Fibroblast of lung (primary cell): ENCODE measurements at places on chromosomes 12 and 14.
A peak's percentile ranks its signal among the peaks of the same experiment; 100 is the strongest.

GRCh38 chr12:124381456-124382296 lies 86.8 kb downstream of the RFLNA start:
- peak; percentile 84 for DNase-seq

DNA sequence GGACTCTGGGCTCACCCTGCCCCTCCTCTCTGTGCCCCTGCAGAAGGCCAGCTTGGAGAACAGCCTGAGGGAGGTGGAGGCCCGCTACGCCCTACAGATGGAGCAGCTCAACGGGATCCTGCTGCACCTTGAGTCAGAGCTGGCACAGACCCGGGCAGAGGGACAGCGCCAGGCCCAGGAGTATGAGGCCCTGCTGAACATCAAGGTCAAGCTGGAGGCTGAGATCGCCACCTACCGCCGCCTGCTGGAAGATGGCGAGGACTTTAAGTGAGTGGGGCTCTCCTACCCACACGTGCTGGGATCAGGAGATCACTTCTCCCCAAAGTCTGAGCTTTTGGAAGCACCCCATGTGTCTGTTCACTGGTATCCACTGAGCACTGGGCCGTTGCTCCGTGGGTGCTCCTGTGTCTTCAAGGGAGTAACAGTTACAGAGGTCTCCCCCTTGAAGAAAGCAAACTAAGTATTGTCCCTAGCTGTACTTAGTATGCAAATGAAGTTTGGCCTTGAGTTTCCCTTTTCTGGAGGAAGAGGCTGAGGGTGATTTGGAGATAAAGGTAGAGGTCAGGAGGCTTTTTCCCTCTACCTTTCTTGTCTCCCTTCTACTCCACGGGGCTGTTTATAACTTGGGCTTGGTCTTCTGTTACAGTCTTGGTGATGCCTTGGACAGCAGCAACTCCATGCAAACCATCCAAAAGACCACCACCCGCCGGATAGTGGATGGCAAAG lies 3.3 kb downstream of the KRT18 start:
- no peak for DNase-seq

DNA sequence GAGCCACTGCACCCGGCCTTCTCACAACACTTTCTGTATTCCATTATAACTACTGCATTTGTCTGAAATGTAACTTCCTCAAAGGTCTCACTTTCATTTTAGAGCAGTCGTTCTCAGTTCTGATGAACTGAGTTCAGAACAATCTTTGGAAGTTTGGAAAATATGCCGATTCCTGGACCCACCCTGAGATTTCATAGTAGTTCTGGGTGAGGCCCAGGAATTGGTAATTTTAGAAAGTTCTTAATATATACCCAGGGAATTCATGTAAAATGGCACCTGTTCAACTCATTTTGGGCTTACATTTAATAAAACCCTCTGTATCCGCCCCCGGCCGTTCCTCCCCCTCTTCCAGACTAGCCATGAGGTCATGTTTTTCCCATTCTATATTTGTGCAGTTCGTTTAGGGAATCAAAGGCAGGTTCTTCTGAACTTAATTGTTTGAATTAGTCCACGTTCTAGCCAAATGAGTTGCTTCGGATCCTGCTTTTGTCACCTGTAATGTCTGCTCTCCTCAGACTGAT lies 5.9 kb downstream of the GSG1 start:
- no peak for DNase-seq

GRCh38 chr14:65703996-65704395 lies 291.5 kb downstream of the FUT8 start:
- DNase-seq: peak; percentile 52

DNA sequence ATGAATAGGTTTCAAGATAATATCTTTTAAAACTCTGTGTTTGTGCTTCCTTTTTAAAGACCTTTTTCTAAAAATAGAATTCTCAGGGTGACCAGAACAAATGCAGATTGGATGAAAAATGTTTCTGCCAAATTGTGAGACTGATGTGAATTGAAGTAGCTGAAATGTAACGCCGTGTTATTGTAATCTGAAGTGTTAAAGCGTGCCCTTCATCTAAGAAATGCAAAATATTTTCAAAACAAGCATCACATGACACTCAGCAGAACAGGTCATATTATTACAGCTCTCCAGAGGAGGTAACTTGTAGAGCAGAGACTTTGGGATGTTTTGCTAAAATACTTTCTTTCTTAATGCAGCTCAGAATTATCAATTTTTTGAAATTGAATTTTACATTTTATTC lies 90.0 kb upstream of the PLEKHA5 start:
- no peak for DNase-seq

DNA sequence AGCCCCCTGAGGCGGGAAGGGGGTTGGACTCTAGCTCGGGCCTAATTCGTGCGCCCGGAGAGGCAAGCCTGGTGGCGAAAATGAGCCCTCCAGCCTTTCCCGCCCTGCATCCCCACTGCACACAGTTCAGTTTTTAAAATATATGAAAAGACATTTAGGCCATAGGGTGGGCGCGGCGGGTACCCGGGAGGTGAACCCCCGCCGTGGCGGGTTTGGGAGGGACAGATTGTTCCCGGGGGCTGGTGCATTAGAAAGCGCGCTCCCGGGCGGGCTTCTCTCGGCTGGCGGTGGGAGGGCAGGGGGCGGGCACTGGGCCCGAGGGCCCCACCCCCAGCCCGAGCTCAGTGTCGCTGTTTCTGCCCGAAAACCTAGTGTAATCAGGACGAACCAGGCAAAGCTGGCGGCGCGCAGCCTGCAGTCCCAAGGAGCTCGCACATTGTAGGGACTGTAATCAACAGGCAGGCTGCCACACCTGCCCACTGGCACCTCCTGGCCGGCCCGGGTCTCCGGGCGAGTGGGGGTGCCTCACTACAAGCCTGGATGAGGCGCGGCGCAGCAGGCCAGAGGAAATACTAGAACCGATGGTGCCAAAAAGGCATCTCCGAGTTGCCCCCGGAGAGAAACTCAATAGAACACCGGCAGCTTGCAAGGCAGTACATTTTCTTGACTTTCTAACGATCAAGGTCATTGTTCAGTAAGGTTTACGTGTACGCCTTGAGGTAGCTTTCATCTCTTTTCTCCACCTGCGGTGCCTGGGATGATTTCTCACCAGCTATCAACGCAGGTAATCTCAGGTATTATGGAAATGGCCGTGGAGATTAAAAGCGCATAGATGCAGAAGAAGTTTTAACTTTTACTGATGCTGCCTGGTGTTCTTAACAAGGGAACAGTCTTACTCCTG lies 764 bp upstream of the SPTB start:
- DNase-seq: no peak

DNA sequence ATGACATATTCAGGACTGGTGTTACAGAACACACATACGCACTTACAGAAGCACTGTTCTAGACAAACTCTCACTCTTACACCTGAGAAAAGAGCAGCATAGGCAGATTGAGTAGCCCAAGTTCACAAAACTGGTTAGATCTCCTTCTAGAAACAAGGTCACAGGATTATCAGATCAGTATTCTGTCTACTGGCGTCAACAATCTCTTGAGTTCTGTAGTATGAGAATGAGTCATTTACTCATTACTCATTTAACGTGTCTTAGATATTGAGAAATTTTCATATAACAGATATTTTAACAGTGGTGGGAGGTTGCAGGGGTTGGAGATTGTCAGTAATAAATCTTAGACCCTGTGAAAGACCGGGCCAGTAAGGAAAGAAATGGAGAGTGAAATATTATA lies 2.8 kb upstream of the TSPAN8 start:
- DNase-seq: peak; percentile 17

DNA sequence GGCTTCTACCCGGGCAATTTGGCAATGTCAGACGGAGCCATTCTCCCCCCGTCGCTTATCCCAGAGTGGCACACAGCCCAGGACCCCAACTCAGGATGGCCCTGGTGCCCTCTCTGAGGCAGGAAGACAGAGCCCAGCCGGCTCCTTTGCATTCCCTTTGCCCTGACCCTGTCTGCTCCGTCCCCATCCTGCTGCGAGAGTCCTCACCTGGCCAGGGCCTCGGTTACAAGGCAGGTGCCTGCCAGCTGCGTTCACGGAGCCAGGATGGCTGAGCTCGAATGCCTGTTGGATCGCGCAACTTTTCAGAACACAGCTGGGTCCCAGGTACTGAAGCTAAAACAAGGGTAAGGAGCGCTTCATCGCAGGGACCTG lies 18.6 kb downstream of the LRTM2 start:
- no peak for DNase-seq

GRCh38 chr12:131606218-131606901 lies 104.5 kb upstream of the SFSWAP start:
- no peak for DNase-seq

GRCh38 chr12:123952037-123952436 lies 20.6 kb downstream of the CCDC92 start:
- DNase-seq: no peak

DNA sequence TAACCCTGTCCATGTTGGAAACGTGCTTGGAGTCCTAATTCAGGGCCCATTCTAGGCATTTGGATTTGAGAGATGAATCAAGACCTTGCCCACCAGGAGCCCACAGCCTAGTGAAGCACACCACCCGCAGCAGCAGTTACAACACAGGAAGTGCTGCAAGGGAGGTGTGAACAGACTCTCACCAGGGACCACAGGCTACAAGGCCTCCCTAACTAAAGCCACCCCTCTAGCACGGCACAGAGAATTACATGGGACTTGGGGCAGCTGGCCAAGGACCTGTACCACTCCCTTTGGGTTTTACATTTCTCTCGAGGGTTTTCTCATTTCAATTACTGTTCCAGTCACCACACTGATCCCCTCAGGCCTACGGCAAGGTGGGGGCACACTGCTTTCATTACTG lies 49.5 kb upstream of the FOXN3 start:
- no peak for DNase-seq

DNA sequence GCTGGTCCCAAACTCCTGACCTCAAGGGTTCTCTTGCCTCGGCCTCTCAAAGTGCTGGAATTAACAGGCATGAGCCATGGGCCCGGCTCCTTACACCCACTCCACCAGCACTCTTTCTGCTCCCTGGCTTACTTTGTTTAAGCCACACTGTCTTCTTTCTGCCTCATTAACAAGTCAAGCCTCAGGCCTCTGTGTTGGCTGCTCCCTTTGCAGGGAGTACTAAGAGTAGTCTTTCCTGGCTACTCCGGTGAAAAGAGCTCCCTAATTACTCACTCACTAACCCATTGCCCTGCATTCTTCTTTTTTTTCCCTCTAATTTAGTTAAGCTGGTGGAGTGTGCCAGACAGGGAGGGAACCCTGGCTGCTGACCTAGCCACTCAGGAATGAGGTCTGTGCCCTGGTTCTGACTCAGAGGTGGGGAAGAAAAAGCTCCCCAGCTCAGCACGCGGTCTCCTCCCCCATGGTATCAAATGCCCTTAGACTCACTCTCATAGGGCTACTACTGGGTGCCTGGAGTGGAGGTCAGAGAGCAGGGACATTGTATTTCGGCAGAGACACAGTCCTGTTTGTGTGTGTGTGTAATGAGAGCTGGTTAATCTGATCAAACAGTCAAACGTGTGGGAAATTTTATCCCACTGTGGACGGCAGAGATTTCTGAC lies 19.8 kb downstream of the GALNT6 start:
- DNase-seq: peak; percentile 97

DNA sequence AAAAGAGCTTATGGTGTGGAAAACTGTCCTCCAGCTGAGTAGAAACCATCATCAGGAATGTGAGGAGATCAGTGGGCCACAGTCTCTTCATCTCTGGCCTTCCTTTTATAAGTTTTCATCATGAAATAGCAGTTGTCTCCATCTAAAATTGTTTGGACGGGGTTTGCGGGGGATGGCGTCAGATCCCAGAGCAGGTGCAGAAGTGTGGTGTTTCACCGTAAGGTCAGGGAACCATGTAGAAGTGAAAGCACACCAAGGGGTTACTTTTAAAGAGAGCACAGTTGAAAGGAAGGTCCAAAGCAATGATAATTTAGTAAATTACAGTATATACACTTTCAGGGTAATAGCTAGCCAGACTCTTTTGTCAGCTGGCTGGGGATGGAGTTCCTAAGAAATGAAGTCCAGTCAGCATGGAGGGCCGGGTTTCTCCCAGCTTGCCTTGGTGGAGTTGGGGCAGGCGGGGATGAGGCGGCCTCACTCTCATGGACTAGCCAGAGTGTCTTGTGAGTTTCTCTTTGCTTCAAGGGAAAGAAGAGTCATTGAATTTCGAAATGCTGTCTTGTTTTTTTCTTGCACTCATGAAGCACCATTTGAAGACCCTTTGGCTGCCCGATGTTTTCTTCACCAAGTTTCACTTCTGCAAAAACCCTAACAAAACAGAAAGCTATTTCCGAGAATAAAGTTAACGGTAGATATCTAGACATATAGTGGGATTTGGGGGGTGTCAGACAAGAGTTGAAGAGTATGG lies 100.6 kb downstream of the ETV6 start:
- DNase-seq: no peak

DNA sequence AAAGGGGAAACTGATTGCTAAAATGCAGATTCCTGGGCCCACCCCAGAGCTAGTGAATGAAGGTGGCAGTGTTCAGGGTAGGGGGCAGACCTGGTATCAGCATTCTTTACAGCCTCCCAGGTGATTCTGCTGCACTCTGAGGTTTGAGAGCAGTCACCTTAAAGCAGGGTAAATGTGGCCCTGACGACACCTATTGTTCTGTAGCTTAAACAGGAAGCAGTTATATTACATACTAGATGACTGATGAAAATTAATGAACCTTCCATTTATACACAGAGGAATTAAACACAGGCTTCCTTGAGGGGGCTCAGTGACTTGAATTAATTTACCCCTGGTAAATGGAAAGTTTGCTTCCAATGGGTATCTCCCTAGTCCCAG lies 25.3 kb downstream of the NUAK1 start:
- DNase-seq: no peak

GRCh38 chr12:124398578-124399227 lies 103.8 kb downstream of the RFLNA start:
- no peak for DNase-seq

GRCh38 chr12:91913651-91914050 lies 232.0 kb downstream of the BTG1 start:
- DNase-seq: no peak

GRCh38 chr12:50006754-50007442 lies 18.4 kb downstream of the RACGAP1 start:
- DNase-seq: no peak
